Stimulated activated CD4-positive, alpha-beta T cell treated with anti-CD3 and anti-CD28 coated beads, Interleukin-4, amount 100 ng/mL, for 1 hour (primary cell): ENCODE measurements at places on chromosomes 3 and 15.

GRCh38 chr3:177982034-177982433 lies 554.2 kb upstream of the KCNMB2 start:
- no peak for DNase-seq

DNA sequence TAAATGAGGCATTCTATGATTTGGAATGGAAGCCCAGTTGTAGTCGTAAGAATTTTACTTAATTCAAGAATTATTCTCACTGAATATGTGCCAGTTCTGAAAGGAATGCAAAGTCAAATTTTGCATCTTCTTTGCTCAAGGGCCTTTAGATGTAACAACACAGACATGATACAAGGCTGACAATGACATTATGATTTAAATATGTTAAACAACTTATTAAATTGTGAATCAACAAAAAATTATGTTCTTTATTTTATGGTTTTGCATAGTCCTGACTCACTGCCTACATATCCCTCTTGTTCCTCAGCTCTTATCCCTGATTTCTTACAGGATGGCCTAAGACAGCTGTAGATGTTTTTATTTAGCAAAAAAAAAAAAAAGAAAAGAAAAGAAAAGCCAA lies 170.9 kb upstream of the NR2E3 start:
- no peak for DNase-seq

GRCh38 chr3:133384331-133385027 lies 15.4 kb upstream of the BFSP2 start:
- peak; percentile 8 for DNase-seq

DNA sequence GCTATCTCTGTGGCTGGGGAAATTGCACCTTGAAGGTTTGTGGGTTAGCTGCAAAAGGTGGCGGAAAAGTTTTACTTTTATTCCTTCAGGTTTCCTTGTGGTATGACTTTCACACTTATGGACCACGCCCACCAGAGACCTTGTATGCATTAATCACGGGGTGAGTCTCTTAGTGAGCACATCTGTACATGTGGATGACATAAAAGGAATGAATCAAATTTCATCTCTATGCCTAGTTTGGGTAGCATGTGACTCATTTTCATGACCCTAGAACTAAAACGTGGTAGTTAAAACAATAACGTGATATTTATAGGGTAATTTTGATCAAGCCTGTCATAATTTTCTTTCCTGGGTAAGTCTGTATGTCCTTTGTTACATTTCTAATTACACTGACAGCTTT lies 141.7 kb downstream of the PDCD6IP start:
- DNase-seq: no peak

DNA sequence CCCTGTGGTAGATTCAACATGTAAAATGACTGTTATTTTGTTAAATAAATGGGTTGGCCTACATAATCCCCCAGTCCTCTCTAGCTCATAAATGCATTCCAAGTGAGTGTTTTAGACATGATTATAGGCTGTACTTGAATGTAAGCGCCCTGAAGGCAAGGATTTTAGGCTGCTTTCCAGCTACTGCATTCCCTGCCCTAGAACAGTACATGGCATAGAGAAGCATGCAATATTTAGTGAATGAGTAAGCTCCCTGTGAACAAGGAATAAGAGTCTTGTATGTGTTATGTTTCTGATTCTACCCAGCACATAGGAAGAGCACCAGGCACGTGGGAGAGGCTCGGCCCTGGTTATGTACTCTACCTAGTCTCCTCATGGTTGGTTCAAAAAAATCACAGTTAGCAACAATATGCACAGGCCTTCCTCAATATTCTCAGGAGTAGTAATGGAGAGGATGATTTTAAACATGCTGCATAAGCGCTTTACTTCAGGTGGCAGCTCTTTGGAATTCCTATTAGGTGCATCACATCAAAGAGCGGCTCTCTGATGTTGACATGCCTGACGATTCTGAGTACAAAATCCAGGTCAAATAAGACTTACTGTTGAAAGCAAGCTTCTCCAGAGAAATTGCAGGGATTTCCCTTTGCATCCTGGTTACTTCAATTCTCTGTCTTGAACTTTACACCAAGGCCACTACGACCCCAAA lies 456.6 kb downstream of the MAGI1 start:
- DNase-seq: no peak
